Suppressor macrophage treated with lipopolysaccharide for 1 hour (primary cell): ENCODE measurements at places on chromosomes 3 and 15.

GRCh38 chr3:3110749-3111361 lies 681 bp upstream of the IL5RA start:
- DNase-seq, result no peak

- DNase-seq, result no peak
Observed at GRCh38 chr3:66856533-66856932, 141.6 kb upstream of the KBTBD8 start.

DNA sequence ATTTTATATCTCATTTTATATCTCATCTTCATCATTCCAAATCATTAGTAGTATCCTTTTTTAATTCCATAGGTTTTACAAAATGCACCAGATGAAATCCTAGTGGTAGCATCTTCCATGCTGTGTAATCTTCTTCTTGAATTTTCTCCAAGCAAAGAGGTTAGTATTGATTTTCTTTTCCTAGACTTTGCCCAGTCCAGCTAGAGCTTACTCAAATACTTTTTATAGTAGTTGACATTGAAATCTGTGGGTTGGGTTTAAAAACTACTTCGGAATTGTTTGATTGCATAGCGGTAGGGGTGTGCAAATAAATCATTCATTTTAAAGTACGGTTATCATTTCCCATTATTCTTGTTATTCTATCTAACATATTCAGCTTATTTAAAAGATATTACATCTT lies 62.6 kb downstream of the NME9 start:
- DNase-seq, result no peak

DNA sequence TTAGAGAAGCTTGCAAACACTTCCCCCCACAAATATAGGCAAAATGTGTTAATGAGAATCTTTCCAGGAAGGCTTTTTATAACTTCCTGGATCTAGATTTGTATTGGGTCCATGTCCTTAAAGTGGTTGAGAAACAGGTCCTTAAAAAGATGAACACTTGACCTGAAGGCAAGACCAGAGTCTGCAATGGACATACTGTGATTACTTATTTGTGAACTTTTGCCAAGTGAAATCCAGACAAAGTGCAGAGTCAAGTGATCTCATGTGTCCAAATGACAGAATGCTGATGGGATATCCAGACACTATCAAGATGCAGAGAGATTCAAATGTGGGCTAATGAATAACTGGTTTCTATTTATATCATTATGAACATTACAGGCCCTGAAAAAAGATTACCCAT lies 43.8 kb downstream of the FRMD4B start:
- peak; percentile 22 for DNase-seq

DNA sequence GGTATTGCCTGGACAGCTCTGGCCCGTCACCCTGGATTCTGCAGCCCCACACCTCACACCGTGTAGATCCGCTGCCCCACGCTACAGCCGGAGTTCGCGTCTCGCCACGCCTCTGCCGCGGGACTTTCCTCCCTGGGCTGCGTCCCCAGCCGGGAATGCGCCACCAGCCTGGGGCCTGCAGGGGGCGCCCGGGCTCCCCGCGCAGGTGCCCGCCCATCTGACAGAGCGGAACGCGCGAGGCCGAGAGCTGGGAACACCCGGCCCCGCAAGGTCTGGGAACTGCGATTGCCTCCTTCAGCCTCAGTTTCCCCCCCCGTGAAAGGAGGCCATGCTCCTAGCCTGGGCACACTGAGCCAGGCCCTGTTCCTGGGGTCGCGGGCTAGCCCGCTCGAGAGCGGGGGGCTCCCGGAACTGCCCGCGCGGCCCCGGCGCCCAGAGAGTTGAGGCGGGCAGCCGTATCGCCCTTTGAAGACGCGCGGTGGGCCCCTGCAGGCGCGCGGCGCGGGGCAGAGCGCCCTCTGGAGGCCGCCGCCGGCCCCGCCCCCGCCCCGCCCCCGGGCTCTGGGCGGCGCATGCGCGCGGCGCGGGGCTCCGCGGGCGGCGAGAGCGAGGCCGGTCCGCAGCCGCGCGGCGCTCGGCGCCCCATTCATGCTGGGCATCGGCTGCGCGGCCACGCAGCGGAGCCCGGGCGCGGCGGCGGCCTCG lies at the start of gene PLXNA1:
Gene PLXNA1 (plus strand): TSS at position 645 of the 705 bp plus-strand sequence. CDS start 5,479 bp downstream, outside the sequence.
- DNase-seq, result peak; percentile 94

- peak; percentile 73 for DNase-seq
Observed at GRCh38 chr3:151873398-151873797, at the start of gene SUCNR1. Gene SUCNR1 (plus strand): TSS chr3:151873643. CDS start chr3:151879893, 6,250 bp downstream.

GRCh38 chr3:178907081-178907480 lies 164.5 kb downstream of the ZMAT3 start:
- no peak for DNase-seq

DNA sequence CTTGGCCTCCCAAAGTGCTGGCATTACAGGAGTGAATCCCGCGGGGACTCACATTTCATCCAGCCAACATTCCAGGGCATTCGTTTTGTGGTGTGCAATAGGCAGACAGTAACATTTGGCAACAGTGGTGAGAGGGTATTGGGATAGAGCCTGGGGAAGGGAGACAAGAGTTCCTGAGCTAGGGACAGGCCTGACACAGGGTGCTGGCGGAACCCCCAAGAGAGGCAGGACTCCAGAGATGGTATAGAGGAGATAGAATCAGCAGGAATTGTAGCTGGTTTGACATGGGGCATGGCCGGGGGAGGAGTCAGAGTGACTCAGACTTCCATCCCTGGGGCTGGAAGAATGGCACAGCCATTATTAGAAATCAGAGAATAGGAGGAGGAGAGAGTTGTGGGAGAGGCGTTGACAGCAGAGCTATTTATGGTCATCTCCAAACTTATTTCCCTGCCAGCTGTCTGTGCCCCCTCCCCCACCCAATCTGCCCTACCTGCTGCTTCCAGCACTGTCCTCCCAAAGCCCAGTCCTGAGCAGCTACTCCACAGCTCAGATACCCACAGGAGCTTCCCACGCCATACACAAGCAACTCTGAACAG lies 4.4 kb upstream of the IDH2 start:
- DNase-seq, result peak; percentile 57

DNA sequence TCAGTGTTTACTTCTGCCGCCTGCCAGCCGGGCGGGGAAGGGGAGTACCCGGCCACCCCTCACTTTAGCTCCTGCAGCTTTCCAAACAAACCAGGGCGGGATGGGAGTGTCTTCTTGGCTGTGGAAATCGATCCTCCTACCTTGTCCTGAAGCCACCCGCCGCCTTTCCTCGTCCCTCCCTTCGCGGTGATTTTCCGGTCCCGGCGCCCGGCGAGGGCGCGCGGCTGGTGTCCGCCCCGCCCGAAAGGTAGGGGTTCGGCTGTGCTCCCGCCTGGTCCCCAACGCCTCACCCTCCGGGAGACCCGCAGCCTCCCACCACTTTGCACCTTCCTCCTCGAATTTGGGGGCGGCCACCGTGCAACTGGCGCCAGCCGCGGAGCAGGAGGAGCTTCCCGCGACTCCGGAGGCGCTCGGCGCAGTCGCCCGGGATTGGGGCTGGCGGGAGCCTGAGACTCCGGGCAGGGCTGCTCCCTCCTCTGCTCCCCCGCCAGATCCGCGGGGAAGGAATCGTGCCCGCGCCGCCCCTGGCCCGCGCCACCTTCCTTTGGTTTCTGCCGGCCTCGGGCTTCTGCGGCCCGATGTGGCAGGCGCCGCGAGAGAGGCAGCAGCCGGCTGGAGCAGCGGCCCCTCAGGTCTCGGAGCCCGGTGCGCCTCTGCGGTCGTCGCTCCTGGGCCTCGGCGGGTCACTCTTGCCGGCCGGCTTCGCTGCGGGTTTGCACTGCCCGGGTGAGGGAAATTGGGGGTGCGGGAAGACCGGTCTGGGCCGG lies 30.7 kb upstream of the ST3GAL6 start:
- DNase-seq, result peak; percentile 67

DNA sequence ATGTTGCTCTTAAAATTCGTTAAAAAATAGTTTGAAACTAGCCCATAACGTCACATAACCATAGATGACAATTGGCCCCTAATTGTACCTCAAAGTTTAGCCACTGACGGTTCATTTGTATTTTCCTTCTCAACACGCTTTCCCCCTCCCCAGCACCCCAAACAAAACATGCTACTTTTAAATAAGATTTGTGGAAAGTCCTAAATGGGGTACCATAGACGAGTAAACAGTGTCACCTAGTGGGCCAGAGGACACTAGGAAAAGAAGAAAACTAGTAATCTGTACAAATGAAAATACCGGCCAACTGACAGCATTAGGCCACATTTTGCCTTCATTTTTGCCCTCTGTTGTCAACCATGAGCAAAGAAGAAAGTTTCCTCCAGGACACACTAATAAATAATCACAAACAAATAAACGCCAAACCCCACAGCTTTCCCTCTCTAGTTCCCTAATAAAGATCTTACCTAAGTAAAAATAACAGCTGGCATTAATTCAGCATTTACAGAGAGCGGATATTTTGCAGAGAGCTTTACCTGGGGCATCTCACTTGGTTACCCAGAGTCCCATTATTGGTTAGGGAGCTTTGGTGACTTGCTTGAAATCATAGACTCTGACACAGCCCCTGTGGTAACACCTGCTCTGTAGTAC lies 175.1 kb upstream of the ATP11B start:
- no peak for DNase-seq

GRCh38 chr15:101526021-101526420 lies 36.5 kb upstream of the PCSK6 start:
- no peak for DNase-seq

DNA sequence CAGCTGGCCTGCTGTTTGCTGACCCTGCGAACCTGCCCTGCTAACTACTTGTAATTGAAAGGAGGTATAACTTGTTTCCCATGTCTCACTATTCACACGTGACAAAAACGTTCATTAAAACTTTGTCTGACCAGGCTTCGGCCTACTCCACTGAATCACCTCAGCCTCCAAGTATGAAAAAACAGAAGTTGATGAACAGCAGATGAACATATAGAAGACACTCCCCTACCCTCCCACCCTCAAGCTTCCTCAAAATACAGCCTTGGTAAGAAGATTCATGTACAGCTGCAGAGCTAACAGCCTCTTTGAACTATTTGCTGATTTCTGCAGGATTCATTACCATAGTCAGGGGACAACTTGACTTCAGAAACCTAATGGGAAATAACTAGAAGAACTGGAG lies 10.7 kb downstream of the RBM15B start:
- peak; percentile 87 for DNase-seq

- DNase-seq, result no peak
Observed at GRCh38 chr15:67639591-67639990, 97.1 kb downstream of the MAP2K5 start.

- no peak for DNase-seq
Observed at GRCh38 chr3:110680450-110680849, 391.2 kb upstream of the NECTIN3 start.

- DNase-seq, result no peak
Observed at GRCh38 chr15:33314069-33314468, 3.3 kb downstream of the RYR3 start.

DNA sequence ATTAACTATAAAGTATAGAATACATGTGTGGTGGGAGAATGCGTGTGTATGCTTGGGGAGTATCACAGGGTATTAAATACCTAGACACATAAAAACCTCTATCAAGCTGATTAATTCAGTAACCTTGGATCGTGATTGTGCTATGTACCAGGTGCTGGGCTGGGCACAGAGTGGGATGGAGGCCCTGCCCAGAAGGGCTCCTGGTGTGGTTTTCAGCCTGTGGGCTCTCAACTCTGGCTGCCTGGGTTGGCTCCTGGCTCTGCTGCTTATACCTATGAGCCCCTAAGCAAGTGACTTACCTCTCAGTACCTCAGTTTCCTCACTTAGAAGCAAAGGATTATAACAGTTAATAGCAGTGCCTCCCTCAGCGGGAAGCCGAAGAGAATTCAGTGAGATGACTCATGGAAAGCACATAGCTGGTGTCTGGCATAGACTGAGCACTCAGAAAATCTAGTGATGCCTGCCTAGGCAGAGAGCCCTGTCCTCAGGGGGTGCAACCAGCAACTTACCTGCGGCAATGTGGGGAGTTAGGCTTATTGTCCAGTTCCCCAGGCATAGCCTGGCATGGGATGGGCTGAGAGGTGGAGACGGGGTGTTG lies 90.6 kb upstream of the MYZAP start:
- DNase-seq, result no peak

DNA sequence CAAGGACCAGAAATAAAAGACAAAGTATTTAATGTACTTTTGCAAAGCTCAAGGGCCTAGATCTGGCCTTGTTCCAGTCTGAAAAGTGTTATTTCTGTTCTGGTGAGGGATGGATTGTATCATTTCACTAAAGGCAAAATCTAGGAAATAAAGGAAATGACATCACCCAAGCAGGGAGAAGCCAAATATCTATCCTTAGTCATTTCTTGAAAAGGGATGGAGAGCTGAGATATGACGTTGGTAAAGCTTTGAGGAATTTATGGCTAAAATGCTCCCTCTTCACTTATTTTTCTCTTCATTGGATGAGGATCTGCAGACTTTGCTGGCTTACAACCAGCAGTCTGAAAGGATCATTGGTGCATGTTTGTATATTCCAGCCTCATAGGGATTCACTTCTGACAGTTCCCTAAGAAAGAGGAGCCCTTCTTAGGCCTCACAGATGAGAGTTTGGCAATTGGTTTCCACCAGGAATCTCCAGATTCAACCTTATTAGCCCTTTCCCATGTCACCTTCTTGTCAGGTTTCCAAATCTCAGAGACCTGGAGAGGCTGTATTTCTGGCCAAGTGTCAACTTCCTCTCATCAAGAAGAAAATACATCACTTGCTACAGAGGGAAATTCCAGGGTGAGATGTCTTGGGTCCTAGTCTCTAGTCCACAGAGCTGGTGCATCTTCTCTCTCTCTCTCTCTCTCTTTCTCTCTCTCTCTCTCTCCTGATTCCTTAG lies 93.7 kb upstream of the BOC start:
- DNase-seq, result peak; percentile 20

DNA sequence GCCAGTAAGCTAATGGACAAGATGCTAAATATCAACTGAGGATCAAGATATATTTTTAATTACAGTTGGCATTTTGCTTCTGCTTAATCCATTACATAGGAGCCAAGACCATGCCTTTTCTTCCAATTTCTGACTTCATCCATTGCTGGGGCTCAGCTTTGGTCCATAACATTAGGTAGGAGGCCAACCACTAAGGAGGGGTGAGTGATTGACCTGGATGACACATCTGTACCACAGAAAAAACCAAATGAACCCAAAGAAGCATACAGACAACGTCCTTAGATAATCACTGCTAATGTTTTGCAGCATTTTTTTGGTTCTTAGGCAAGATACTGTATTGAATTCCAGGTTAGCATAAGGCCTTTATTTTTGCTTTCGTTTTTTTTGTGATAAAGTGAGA lies 353.2 kb upstream of the KCNH8 start:
- DNase-seq, result no peak

GRCh38 chr15:38691965-38692788 lies 127.6 kb upstream of the RASGRP1 start:
- DNase-seq, result no peak

DNA sequence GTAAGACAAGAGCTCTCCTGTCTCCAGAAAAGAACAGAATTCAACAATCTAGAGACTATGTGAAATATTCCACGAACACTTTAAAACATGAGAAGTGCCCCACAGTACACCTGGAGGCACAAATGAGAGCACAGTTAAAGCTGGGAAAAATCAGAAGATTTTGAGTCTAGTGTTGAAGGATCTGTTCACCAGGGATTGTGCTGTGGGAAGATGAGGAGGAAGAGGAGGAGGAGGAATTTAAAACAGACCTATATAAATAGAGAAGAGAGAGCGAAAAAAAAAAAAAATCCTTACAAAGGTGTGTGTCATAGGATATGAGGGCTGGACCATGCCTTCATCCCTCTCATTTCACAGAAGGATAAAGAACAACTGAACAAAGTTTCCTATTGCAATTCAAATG lies 361.0 kb upstream of the SEMA6D start:
- no peak for DNase-seq
